ENCODE measurements at places on chromosomes 12 and 14. TPM values are rescaled to one million over a fixed set of nuclear protein-coding genes. Genes with fewer than 3 reads are reported as not detected.

The CCDC63 gene
- total RNA-seq: not detected

The KRT6C gene
- not detected for total RNA-seq

The KRT3 gene
- total RNA-seq: 0.05 TPM

The CCDC197 gene
- total RNA-seq: not detected

The KERA gene
- total RNA-seq: not detected

The SPRYD4 gene
- 2.0 TPM for total RNA-seq

The YBX3 gene
- total RNA-seq: 283 TPM

The SYCP3 gene
- total RNA-seq: 0.12 TPM

The GALNT9 gene
- 7.5 TPM for total RNA-seq

The KCNA5 gene
- total RNA-seq: not detected

The ZFHX2 gene
- 1.5 TPM for total RNA-seq

The CLEC2A gene
- total RNA-seq: not detected

The CISTR gene
- not detected for total RNA-seq

The PEX5 gene
- 36.2 TPM for total RNA-seq

The MUCL1 gene
- total RNA-seq: not detected

The KIF26A gene
- 3.1 TPM for total RNA-seq

The AQP6 gene
- not detected for total RNA-seq

The PTPRB gene
- 1.0 TPM for total RNA-seq

The SLCO1A2 gene
- total RNA-seq: not detected

The PLBD1 gene
- 4.8 TPM for total RNA-seq

The CFAP54 gene
- 1.5 TPM for total RNA-seq

The DIO3 gene
- 0.06 TPM for total RNA-seq

The ITGA7 gene
- total RNA-seq: 1.4 TPM

The PTPRQ gene
- total RNA-seq: 0.03 TPM

The TAS2R8 gene
- not detected for total RNA-seq

The OLR1 gene
- 2.3 TPM for total RNA-seq

The RBP5 gene
- not detected for total RNA-seq

The TAS2R46 gene
- total RNA-seq: not detected

The ADGRD1 gene
- total RNA-seq: 0.34 TPM

The ABHD4 gene
- total RNA-seq: 57.4 TPM

The ADCY4 gene
- total RNA-seq: not detected

The INHBC gene
- total RNA-seq: not detected

The FLVCR2 gene
- total RNA-seq: 3.1 TPM

The MYO1A gene
- total RNA-seq: 0.22 TPM

The SH2B3 gene
- total RNA-seq: 8.2 TPM

The FOXG1 gene
- total RNA-seq: 0.08 TPM

The WNT5B gene
- 1.7 TPM for total RNA-seq

The REP15 gene
- total RNA-seq: 0.49 TPM

The TSPAN9 gene
- 21.4 TPM for total RNA-seq

The ACSM4 gene
- not detected for total RNA-seq

The JPH4 gene
- total RNA-seq: not detected

The NKX2-1 gene
- total RNA-seq: 0.04 TPM

The RNF212B gene
- total RNA-seq: not detected

The CLEC4D gene
- total RNA-seq: not detected

The NRIP2 gene
- total RNA-seq: not detected

The TBK1 gene
- 26.4 TPM for total RNA-seq

The GDF3 gene
- total RNA-seq: not detected

The GRIP1 gene
- 3.3 TPM for total RNA-seq

The COL2A1 gene
- 0.08 TPM for total RNA-seq

The TPPP2 gene
- not detected for total RNA-seq

The FGF6 gene
- total RNA-seq: not detected

The NPFF gene
- total RNA-seq: not detected

The TAS2R31 gene
- total RNA-seq: 0.17 TPM

The RERG gene
- 0.36 TPM for total RNA-seq
